Stimulated activated CD4-positive, alpha-beta T cell treated with anti-CD3 and anti-CD28 coated beads, Interleukin-4, amount 100 ng/mL, for 24 hours (primary cell): ENCODE measurements at places on chromosomes 7 and 10.
A peak's percentile ranks its signal among the peaks of the same experiment; 100 is the strongest.

DNA sequence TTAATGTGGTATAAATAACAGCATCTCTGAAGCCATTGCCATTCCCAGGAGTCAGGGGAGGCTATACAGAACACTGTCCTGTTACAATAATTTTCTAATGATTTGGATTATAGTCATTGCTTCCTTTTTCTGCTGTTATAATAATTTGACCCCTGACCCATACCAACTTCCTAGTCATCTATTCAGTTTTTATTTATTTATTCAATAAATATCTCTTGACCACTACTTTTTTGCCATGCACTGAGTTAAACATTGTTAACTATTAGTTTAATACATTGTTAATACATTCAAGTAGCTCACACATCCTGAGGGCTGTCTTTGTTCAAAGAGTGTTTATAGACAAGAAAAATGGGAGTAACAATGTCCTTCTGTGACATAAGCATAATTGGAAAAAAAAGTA, 235.5 kb upstream of the MEOX2 start:
- DNase-seq = no peak

DNA sequence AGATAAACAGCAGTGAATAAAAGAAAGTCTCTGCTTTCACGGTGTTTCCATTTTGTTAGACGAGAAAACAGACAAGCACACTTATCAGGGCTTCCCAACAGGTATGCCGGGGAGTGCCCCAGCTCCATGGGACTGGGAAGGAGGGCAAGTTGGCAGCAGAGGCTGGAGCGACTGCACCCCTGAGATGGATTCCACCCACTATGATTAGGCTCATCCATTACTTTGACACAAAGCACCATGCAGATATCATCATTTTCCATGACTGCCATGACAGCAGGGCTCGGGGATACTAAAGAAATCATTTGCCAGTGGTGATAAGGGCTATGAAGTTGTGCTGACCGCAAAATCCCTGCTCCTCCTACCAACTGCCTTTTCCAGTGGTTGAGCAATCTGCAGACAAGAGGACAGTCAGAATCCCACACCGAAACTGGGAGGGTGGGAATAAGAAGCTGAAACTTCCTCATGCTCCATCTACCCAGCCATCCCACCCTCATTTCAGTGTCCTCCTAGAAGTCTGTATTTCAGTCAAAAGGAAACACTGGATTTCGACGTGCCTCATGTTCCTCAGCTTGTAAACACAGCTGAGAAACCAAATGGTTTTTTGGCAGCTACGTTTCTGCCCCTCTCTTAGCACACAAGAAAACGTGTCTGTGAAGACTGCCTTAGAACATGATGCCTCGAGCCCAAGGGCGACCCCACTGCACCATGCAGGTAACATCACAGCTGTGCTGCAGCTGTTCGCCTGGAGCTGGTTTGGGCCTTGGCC, 15.5 kb downstream of the CREB3L2 start:
- no peak for DNase-seq

GRCh38 chr10:73836427-73836980, 25.1 kb upstream of the NDST2 start:
- DNase-seq = no peak

DNA sequence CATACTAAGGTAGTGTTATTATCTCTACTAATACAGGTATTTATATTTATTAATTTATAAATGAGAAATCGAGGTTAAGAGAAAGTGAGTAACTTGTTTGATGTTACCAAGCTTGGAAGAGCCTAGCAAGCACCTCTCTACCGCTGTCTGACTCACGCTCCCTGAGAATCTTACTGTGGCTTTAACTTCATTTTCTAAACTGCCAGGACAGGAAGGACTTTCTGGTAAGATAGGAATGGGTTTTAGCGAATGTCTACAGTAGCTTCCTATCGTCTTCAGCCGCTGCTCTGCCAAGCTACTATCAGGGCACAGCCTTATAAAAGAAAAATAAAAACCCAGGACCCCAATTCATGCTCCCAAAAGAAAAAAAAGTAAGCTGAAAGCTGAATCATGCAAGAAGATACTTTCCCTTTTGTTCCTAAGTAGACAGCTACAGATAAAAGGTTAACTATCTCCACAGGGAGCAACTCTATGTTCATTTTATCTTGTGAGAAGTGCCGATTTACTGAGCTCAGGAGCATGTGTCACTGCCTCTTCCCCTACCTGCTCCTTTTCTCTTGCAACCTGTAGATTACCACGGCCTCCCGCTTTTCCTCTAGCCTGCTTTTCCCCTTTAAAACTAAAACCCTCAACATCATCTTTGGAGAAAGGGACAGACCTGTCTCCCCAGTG, 60.2 kb downstream of the THNSL1 start:
- no peak for DNase-seq

GRCh38 chr7:42152329-42153205, 84.4 kb downstream of the GLI3 start:
- no peak for DNase-seq

DNA sequence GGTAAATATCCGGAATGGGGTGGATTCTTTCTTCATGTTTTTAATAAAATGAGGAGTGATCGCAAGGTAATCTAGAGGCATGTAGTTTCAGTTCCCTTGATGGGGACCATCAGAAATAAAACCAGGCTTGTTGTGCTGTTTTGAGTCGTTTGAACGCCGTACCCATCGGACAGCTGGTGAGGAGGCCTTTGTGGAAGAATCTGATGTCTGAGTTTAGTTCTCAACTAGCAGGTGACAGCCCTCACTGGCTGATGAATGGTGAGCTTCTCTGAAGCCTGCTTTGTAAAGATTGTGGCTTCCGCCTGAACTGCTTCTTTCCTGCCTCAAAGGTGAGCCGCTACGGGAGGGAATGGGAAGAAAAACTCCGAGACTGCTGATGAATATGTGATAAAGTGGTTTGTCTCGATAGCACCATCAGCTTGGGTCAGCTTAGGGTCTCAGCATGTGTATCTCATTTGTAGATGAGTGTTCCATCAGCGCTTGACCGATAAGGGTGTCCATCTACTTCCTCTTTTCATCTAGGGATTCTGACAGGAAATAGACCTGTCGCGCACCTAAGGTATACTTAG, 977 bp downstream of the TMEM248 start:
- peak; percentile 20 for DNase-seq

DNA sequence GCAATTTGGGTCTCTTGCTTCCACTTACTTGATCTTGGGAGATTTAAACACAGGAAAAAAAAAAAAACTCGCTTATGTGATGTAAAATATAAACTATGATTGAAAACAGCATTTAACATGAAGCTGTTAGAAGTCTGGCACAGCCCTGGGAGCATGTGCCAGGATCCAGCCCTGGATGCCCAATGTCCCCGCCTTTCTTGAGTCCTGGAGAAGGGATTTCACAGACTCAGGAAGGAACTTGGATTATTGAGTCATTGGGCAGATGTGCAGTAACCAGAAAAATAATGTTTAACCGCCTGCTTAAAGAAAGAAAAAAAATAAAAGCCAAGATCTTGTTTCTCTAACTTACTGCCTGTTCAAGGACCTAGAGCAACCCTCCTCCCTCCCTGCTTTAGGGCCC, 3.7 kb upstream of the JCAD start:
- DNase-seq = no peak

- no peak for DNase-seq
Observed at GRCh38 chr7:144452064-144452463, 48.6 kb upstream of the NOBOX start.

DNA sequence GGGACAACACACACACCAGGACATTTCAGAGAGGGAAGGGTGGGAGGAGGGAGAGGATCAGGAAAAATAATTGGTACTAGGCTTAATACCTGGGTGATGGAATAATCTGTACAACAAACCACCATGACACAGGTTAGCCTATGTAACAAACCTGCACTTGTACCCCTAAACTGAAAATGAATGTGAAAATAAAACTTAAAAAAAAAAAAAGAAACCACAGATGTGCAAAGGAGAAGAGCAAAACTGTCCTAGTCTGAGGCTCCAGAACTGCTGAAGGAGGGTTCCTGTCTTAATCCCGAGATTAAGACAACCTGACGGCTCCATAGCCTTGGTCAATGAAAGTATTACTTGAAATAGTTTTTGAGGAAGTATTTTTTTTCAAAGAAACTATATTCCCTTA, 423.0 kb downstream of the NEBL start:
- DNase-seq = no peak

- DNase-seq = no peak
Observed at GRCh38 chr10:72026278-72027111, 61.9 kb downstream of the SPOCK2 start.

GRCh38 chr7:99767662-99768061, 16.3 kb downstream of the CYP3A4 start:
- no peak for DNase-seq

- DNase-seq = no peak
Observed at GRCh38 chr10:101493782-101494281, 94.2 kb downstream of the POLL start.

GRCh38 chr10:110499796-110500514, 2.2 kb downstream of the DUSP5 start:
- DNase-seq = no peak

- no peak for DNase-seq
Observed at GRCh38 chr7:30595436-30596013, 847 bp downstream of the GARS1 start.

DNA sequence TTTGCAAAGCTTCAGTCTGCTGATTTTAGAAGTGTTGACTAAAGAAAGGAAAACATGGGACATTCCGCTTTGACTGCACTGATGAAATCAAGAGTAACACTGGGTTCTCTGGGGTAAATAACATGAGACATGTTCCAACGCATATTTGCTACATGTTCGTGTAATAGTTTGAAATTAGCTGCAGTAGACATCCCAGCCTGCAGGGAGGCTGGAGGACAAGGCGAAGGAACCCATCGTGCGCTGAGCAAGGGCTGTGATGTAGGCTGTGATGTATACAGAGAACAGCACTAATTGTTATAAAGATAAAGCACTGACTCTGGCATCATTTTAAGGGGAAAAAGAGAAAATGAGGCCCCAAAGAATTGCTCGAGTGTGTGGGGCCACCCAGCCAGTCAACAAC, 40.3 kb downstream of the SFMBT2 start:
- no peak for DNase-seq

- DNase-seq = no peak
Observed at GRCh38 chr10:47253651-47254375, 46.2 kb upstream of the GDF10 start.
